ENCODE measurements at places on chromosomes 16 and 17.
A peak's percentile ranks its signal among the peaks of the same experiment; 100 is the strongest.

GRCh38 chr17:65662196-65662595 is 100.7 kb upstream of the AXIN2 start:
- DNase-seq = no peak

DNA sequence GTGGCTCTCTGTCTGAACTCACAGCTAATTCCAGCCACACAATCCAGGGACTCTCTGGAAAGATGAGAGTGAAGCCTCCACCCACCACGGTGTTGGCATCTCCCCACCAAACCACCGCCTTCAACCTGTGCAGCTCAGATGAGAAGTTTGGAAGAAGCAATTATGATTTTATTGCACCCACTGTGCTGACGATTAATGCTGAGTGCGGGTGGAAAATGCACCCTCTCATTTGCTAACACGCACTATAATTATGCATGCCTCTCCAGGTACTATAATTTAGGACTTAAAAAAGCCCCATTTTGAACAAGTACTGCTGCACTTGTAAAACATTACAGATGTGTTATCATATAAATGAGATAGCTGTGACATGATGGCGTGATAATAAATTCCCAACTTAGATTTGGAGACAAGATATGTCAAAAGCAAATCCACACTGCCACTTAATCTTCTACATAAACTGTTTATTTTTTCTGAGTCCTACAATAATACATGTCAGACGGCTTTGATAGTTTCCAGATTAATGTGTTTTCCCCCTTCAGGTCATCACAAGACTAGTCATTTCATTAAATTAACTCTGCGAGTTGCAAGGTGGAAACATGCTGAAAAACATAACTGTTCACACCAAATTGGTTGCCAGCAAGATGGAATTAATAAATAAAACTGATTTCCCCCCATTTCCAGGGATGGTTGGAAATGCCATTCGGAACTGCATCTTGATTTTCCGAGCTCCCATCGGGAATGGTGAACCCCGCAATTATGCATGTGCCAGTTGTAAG is 466.5 kb upstream of the MAF start:
- DNase-seq = no peak

GRCh38 chr16:72876981-72877373 is 171.0 kb downstream of the ZFHX3 start:
- no peak for DNase-seq

DNA sequence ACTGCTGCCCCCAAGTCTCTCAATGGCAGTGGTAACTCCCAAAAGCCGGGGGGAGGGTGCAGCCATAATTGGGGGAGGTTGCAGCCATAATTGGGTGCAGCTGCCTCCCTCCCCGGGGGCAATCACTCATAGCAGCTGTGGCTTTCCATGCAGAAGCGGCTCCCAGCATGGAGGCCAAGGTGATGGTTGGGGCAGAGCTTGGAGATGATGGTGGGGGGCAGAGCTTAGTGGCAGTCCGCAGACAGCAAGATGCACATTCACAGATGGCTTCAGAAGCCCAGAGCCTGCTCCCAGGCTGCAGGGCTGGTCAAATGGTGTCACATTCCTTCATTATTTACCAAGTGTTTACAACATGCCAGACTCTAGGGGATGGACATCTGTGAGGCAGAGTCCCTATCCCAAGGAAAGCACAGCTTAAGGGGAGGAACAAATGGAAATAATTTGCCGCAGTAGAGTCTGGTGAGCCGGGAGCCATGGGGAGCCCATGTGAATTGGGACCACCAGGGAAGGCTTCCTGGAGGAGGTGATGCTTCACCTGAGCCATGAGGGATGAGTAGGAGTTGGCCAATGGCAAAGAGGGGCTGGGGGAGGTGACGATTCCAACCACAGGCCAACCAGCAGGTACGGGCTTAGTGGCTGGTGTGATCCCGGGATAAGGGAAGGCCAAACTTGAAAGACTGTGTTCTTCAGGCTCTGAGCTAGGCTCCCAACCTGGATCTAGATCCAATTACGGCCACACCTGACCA is 8.1 kb downstream of the DOC2B start:
- DNase-seq = no peak

GRCh38 chr17:34654881-34655276 is 75.5 kb downstream of the TMEM132E start:
- DNase-seq = no peak

- no peak for DNase-seq
Measured at GRCh38 chr16:68289621-68290329, 21.0 kb downstream of the SLC7A6OS start.

- DNase-seq = no peak
Measured at GRCh38 chr16:78485188-78485916, 385.9 kb downstream of the WWOX start.

DNA sequence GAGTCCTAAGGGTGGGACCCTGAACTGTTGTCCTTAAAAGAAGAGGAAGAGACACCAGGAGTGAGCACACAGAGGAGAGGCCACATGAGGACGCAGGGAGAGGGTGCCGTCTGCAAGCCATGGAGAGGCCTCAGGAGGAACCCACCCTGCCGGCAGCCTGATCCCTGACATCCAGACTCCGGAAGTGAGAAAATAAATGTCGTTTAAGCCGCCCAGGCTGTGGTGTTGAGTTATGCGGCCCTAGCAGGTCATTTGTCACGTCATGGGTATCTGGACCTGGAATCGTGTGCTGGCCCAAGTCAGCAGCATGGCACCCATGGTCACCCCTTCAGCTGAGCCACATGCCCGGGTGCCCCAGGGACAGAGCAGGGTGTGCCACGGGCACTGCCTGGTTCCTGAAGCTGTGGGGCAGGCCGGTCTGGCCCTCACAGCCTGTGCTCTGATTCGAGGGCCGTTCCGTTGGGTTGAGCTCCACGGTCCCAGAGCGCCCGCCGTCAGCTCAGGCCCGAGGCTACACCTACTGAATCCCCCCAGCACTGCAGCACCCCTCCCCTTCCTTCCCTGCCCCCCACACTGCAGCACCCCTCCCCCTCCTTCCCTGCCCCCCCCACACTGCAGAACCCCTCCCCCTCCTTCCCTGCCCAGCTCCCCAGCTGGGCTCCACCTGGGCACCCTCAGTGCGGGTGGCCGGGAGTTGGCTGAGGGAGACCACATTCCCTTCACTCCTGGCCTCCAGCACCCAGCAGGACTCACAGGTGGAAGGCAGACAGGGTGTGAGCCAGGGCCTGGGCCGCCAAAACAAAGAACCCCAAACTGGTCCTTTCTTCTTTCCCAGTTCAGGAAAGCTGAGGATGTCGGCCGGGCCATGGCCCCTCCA is 2.7 kb upstream of the CCDC57 start:
- no peak for DNase-seq

DNA sequence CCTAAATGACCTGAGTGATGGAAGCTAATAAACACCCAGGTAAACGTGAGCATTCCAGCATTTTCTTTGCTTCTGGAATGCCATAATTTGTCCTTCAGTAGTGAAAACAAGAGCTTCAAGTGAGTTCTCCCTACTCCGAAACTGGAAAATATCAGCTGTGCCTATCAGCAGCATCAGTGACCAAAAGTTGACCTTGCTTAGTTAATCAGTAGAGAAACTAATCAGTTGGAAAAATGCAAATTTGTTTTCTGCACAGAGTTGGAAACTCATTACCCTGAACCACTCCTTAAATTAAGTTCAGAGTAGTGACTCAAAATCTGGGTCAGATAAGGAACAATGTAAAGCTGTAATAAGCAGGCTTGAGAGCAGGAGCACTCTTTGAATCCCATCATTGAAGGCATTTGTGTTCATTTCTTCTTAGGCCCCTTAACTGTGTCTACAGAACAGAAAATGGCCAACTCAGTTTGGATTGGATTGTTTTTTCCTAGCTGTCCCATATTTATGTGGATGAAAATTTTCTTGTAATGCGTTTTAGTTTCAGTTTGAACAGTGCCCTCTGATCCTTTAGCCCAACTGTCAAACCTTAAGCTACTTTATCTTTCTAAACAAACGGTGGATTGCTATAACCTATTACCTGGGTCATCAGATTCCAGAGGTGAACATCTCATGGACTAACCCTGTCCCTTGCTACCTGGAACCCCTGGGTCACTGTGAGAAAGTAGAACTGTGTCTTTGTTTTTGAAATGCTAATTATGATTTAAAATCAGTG is 290.4 kb downstream of the TOX3 start:
- DNase-seq = no peak

- DNase-seq = peak; percentile 60
Measured at GRCh38 chr17:2749784-2750181, 331 bp upstream of the CCDC92B start.

GRCh38 chr16:78258375-78259065 is 159.1 kb downstream of the WWOX start:
- no peak for DNase-seq

DNA sequence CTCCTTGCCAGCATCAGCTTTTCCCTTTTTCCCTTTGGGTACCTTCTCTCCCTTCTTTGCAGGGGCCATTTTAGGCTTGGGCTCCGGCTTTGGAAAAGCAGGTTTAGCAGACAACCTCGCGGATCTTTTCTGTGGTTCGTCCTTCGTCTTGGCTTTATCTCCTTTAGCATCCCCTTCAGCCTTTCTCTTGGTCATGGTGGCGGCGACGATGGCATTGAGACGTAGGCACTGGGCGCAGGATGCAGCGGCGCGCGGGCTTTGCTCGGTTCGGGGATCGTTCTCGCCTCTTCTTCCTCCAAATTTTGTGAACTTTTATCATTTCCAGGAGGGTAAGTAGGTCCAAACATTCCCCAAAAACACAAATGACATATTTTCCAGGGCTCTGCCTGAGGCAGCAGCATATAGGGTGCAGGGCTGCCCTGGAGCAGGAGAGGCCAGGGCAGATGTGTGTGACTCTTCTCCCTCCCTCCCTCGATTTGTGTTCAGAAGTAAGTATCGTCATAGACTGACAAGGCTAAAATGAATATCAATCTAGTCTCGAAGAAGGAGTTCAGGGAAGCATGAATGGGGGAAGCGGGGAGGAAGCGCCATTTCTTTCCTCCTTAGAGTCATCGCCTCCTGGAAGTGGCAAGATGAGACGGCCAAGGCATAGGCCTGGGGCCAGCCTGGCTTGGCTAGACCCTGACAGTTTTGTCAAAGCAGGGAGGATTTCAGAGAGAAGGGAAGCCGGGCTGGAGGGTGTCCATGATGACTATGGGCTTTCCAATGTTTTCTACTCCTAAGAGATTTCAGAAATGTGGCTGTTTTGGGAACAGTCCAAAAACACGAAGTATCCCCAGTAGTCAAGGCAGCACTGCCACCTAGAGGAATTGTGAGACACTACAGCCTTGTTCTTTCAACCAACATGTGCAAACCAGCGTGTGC is 13.2 kb downstream of the CHCT1 start:
- peak; percentile 66 for DNase-seq

Measured in SHP77 (cell line).